ENCODE measurements at places on chromosomes 1 and 21. TPM values are rescaled to one million over a fixed set of nuclear protein-coding genes. Genes with fewer than 3 reads are reported as not detected.

- no peak for DNase-seq
Observed at GRCh38 chr1:33387625-33388024, 43.3 kb downstream of the PHC2 start.

GRCh38 chr1:245770156-245770555 is 615.4 kb downstream of the KIF26B start:
- DNase-seq = no peak

CHAF1B gene
- polyA plus RNA-seq = 3.4 TPM

DNA sequence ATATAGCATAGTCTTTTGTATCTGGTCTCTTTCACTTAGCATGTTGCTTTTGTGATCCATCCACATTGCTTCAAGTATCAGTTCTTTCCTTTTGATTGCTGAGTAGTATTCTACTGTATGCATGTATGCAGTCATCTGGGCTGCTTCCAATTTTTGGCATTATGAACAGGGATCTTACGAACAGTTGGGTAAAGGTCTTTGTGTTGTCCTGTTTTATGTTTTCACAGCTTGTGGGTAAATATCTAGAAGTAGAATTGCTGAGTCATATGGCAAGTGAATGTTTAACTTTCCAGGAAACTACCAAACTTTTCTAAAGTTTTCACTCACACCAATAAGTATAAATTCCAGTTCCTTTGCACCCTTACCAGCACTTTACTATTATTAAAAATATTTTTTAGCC is 60.9 kb downstream of the LHX4 start:
- DNase-seq = no peak

CELA2A gene
- polyA plus RNA-seq = not detected

DNA sequence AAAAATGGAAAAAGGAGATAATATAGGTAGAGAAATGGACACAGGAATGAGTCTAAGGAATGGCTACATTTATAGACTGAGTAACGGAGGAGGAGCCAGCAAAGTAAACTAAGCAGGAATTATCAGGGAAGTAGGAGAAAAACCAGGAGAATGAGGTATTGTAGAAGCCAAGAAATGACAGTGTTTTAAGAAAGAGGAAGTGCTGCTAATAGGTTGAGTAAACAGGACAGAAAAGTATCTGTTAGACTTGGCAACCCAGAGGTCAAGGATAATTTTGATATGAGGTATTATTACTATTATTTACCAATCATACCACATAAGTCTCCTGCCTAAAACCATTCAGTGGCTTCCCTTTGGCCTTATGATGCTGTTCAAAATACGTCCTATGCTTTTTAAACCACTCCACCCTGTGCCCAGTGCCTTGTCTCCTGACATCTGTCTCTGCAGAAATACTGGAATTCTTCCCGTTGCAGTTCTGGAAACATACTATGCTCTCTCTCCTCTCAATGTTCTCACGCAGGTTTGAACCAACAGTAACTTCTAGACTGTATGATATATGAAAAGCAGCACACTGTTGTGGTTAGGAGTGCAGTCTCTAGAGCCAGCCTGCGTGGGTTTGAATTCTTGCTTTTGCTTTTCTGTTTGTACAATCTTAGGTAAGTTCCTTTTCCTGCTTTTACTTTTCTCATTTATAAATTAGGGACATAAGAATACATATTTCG is 24.6 kb upstream of the NEK7 start:
- no peak for DNase-seq
